ENCODE measurements at places on chromosomes 3 and 15.

- no peak for DNase-seq
Observed at GRCh38 chr3:189727158-189727557, 96.0 kb downstream of the TP63 start.

DNA sequence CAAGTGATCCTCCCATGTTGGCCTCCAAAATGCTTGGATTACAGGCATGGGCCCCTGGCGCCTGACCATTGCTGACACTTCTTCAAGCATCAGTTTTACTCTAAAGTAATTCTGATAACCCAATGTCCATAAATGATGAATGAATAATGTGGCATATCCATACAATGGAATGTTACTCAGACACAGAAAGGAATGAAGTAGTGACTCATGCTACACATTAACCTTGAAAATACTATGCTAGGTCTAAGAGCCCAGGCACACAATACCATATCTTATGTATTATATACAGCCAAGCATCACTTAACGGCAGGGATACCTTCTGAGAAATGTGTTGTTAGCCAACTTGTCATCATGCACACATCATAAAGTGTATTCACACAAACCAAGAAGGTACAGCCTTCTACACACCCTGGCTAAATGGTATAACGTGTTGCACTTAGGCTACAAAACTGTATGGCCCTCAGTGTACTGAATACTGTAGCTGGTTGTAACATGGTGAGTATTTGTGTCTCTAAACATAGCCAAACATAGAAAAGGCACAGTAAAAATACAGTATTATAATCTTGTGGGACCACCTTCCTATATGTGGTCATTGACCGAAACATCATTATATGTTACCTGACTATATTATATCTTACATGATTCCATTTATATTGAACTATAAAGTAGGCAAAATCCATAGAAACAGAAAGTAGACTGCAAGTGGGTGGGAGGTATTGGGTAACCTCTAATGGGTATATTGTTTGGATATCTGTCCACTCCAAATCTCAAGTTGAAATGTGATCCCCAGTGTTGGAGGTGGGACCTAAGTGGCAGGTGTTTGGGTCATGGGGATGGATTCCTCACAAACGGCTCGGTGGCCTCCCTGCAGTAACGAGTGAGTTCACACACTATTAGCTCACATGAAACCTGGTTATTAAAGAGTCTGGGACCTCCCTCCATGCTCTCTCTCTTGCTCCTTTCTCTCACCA lies 31.4 kb downstream of the MKRN2 start:
- no peak for DNase-seq

GRCh38 chr3:120244834-120245225 lies 40.2 kb downstream of the GPR156 start:
- DNase-seq, result no peak

GRCh38 chr15:70063261-70063925 lies 34.3 kb downstream of the TLE3 start:
- DNase-seq, result no peak

DNA sequence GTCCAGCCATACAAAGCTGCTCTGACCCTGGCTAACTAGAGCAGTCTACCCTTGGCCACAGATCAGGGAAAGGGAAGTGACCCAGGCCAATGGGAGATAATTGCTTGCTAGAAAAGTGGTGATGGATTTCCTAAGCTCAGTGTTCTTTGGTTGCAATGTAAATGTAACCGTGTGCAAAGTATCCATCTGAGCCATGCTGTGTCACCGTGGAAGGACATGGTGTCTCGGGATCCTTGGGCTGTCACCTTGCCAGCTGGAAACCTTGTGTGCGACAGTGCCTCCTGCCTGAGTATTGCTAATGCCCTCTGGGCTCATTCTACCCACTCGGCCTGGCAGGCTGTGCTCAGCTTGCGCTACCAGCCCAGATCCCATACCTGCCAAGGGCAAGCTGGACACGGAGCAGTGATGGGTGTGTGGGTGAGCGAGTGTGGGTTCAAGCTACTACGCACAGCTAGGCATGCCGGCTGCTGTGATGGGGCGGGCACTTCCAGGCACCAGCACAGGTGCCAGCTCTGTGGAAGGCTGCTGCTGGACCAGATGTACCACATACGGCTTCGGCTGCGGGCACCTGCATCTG lies 10.7 kb upstream of the SIAH2 start:
- no peak for DNase-seq

- DNase-seq, result no peak
Observed at GRCh38 chr3:14019459-14019858, 105.2 kb downstream of the CHCHD4 start.

DNA sequence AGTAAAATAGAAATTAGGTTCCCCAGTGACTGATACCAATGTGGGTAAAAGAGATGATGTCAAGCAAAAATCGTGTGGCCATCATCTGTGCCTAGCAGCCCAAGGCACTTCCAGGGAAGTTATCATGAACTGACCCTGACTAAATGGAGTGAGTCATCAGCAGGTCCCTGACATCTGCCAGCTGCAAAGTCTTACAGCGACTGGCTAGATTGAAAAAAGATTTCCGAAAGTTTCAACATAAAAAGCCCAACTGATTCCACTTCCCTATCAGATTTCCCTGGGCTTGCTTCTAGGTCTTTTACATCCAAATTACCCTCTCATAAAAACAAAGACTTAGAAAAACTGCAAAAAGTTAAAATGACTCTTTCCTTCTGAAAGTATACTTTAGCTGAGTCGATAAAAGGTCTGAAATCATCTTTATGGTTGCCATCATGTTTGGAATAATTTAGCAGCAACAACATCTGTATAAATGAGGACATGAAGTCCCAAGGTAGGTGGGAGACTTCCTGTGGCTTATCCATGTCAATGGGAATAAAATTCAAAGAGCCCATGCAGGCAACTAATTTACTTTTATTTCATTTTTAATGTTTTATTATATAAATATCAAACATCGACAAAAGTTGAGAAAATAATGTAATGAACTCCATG lies 342.8 kb downstream of the ERC2 start:
- no peak for DNase-seq

DNA sequence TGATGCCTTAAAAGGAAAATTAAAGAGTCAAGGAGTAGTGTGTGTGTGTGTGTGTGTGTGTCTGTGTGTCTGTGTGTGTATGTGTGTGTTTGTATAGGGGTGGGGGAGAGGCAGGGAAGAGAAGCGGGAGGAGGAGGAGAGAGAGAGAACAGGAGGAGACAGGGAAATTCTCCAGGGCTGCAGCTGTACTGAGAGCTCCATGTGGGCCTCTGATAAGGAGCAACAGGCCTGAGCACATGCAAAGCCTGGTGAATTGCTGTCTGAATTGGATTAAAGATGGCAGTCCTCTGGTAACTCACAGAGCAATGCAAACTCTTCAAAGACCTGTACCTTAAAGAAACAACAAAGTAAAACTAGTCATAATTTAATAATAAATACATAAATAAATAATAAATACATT lies 70.6 kb downstream of the SEMA6D start:
- DNase-seq, result no peak

- DNase-seq, result peak; percentile 31
Observed at GRCh38 chr15:89442671-89443307, 53.6 kb downstream of the RHCG start.

DNA sequence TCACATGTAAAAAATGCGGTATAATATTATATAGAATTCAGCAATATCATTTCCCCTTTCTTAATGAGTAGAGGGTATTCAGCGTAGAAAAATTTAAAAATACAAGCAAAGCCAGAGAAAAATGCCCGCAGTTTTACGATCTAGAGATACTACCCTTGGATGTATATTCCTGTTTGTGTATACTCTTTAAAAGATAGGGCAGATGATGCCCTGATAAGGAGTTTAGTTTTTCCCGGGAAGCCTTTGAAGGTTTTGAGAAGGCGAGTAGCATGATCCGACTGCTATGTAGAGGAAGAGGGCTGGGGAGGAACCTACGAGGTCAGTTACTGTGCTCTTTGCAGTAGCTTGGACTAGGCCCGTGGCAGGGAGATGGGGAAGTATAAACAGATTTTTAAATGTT lies 1.2 kb downstream of the YEATS2 start:
- no peak for DNase-seq

DNA sequence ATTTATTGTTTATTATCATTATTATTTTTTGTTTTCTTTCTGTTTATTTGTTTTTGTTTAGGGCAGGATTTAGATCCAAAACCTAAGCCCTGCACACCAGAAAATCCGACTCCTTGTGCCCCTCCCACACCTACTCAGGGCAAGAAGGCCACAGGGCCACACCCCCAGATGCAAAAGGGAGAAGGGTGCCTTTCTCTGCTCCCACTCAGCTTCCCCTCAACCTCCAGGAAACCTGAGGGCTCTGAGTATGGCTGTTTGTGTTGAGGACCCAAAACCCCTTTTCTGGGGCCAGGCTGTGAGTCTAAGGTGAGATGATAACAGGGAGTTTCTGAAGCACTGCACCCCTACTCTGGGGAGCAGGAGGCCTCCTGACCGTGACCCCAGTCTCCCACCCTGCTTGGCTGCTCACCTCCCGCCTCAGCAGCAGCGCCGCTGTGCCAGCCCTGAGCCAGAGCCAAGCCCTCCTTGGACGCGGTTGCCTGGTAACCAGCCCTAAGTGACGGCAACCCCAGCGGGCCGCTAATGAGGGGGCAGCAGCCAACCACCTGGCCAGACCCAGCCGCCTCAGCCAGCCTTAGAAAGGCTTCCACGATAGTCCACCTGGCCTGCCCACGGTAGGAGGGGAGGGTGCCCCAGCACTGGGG lies 6.4 kb upstream of the C15orf39 start:
- DNase-seq, result no peak

- DNase-seq, result no peak
Observed at GRCh38 chr3:69199942-69200341, 77.5 kb upstream of the LMOD3 start.

GRCh38 chr3:86969500-86970189 lies 21.3 kb downstream of the VGLL3 start:
- no peak for DNase-seq

DNA sequence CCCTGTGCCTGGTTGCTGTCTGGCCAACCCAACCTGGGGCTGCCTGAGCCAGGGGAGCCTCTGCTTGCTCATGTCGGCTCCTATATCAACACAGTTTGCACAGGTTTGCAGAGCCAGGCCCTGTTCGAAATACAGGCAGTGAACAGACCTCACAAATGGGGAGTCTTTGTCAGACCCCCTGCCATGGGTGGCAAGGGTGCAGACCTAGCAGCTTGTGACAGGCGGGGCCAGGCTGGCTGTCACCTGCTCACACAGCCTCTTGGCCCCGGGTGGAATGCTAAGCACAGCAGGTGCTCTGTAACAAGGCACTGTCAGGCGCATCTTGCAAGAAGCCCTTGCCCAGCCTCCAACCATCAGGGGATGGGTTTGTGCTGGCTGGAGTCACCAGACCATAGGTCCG lies 47.3 kb downstream of the BDH1 start:
- no peak for DNase-seq

DNA sequence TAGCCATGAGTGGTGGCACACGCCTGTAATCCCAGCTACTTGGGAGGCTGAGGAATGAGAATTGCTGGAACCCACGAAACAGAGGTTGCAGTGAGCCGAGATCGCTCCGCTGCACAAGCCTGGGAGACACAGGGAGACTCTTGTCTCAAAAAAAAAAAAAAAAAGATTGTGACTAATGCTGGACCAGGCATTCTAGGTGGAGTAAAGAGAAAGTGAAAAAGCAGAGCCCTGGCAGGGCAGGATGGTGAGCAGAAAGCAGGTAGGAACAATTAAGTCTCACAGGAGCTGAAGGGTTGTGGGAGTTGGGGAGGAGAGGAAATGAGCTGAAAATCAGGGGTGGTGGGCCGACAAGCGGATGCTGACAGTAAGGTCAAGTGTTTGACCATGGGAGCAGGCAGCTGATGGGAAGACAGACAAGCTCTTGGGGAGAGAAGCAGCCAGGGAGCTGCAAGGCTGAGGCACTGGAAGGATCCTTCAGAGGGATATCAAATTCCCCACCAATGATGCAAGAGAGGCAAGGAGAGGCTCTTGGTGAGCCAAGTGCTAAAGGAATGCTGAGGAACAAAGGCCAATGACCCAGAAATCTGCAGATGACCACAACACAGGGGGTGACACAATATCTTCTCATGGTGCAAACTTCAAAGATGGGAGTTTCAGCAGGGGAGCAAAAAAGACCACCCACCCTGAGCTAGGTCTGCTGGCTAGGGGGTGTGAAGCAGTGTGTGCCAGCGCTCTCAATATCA lies 251.1 kb downstream of the ULK4 start:
- no peak for DNase-seq

- DNase-seq, result no peak
Observed at GRCh38 chr15:60326824-60327654, 70.7 kb downstream of the ANXA2 start.

GRCh38 chr3:118968111-118968510 lies 66.5 kb downstream of the IGSF11 start:
- no peak for DNase-seq

- no peak for DNase-seq
Observed at GRCh38 chr3:185680231-185680630, 94.1 kb downstream of the SENP2 start.

- no peak for DNase-seq
Observed at GRCh38 chr15:38796589-38796988, 232.0 kb upstream of the RASGRP1 start.

- DNase-seq, result no peak
Observed at GRCh38 chr15:95944661-95945255, 385.7 kb upstream of the NR2F2 start.

DNA sequence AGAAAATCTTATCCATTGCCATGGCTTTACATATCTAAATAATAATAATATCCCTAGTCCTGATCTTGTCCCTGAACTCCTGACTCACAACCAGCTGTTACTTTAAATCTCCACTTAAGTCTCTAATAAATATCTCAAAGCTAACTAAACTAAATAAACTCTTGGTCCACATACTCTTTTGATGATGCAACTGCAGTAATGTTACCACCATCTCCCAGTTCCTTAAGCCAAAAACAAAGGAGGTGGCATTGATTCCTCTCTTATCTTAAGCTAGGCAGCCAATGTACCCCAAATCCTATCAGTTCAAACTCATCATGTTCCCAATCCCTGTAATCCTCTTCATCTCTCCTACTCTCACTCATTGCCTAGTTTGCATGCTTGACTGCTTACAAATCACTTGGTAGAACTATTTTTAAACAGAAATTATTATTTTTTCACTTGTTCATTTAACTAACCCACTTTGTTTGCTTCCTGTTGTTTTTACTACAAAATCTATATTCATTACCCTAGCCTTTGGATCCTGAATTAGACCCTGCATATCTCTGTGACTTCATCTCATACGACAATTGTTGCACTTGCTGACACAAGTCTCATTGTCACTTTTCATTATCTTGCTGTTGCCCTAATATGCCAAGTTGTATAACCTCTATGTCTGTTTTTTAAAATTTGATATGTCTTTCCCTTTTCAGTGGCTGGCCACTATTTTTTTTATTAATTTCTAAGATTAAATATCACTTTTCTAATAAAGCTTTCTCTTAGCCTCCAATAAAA lies 462.2 kb downstream of the ZPLD1 start:
- DNase-seq, result no peak

DNA sequence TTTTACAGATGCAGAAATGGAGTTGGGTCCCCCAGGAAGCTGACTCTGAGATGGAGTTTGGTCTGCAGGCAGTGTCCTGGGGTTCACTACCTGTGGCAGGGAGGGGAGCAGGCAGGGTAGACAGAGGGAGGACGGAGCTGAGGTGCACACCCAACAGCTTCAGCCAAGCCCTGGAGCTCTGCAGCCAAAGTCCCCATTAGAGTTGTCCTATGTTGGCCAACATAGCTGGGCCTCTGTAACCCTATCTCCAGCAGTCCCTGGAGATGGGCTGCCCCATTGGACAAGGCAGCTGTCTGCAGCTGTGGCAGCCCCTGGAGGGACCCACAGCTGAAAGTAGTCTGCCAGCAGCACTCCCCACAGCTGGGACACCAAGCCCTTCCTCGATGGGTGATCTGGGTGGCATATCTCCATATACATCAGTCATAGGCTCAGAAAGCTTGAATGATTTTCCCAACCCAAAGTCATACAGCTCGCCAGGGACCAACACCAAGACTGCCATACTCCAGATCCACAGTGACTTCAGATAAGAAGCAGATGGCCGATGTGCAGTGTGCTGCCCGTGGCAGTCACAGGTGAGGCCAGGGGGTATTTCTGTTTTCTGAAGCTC lies 31.9 kb downstream of the STARD5 start:
- no peak for DNase-seq
